ENCODE measurements at places on chromosomes 3 and 15.

GRCh38 chr3:38960953-38961622 lies 90.7 kb downstream of the SCN11A start:
- no peak overlapping the region for H3K4me3 ChIP-seq
- no peaks in the 10 kb centered on the region for H3K36me3 ChIP-seq
- H3K27ac ChIP-seq: no peak overlapping the region

DNA sequence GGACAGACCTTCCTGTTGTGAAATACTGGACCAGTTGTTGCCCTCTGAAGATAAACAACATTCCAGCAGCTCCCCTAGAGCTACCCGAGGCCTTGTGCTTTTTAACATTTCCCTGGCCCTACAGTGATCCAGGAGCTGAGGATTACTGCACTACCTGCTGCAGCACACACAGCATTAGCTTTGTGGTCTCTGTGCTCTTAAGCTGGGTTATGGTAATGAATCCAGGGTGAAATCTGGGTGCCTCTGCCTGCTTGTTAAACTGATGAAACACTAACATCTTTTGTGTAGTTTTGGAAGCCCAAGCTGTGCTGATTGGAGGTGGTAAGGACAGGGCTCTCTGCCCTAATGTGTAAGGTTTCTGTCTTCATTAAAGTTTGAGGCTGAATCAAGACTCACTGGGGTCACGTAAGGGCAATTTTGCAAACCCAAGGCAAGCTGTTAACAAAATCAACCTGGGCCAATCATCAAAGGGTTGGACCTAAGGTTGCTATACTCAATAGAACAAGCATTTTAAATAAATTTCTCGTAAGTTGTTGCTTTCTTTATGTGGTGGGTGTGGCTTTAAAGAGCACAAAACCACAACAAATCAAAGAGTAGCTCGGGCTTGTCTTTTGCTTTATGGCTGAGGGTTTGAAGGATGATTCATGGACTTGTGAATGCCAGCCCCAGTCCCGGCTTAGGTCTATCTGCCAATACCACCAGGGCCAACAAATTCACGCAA lies 183.9 kb downstream of the TPRG1 start:
- H3K27me3 ChIP-seq: no peaks in the 10 kb centered on the region
- H3K4me1 ChIP-seq: peaks cover 23% of the 10 kb centered on the region
- H3K27ac ChIP-seq: peak overlapping the region; percentile 87
- H3K4me3 ChIP-seq: no peak overlapping the region
- DNase-seq: no peak

DNA sequence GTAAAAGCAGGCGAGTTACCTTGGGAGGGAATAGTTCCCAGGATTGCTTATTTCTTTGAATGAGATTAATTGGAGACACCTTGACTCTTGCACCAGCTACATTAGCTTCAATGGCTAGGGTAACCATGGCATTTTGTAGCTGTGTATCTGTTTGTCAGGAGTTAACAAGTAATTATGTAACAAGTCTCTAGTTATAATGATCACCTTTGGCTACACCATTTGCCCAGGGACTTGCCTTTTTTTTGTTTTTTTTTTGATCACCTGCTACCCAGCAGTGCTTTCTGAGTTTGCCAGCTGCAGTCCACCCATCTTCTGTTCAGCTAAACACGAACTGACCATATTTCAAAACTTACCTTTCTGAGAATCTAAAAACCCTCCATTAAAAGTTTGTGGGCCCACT lies 2.2 kb downstream of the MED12L start:
- H3K27me3 ChIP-seq: no peaks in the 10 kb centered on the region
- no peaks in the 10 kb centered on the region for H3K36me3 ChIP-seq

DNA sequence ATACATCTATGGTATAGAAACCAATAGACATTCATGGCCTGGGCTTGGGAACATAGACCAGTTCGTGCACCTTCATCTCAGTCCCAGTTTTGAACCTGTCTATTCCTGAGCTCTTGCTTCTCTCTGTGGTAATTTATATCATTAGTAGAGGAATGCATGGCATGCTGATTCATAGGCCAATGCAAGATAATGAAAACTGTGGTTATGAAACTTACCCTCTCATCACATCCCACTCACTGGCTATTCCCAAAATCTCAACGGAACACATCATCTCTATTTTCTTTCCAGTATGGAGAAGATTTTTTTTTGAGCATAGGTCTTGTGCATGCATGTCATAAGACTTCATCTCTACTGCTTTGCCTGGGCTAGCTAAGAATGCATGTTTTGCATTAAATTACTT lies 18.7 kb upstream of the P2RY12 start:
- no peak overlapping the region for H3K27ac ChIP-seq
- no peaks in the 10 kb centered on the region for H3K4me1 ChIP-seq
- no peak for DNase-seq

GRCh38 chr3:55128225-55128823 lies 200.5 kb upstream of the LRTM1 start:
- no peak overlapping the region for H3K4me3 ChIP-seq
- no peaks in the 10 kb centered on the region for H3K36me3 ChIP-seq
- H3K4me1 ChIP-seq: no peaks in the 10 kb centered on the region
- no peaks in the 10 kb centered on the region for H3K27me3 ChIP-seq

- H3K4me1 ChIP-seq: peaks cover 34% of the 10 kb centered on the region
- H3K27ac ChIP-seq: no peak overlapping the region
- no peak for DNase-seq
- H3K4me3 ChIP-seq: no peak overlapping the region
- no peaks in the 10 kb centered on the region for H3K27me3 ChIP-seq
Observed at GRCh38 chr15:59199626-59200465, 6.8 kb upstream of the LDHAL6B start.

All from esophagus squamous epithelium (tissue), 5 donors.